ENCODE measurements at places on chromosomes 2 and 18.

DNA sequence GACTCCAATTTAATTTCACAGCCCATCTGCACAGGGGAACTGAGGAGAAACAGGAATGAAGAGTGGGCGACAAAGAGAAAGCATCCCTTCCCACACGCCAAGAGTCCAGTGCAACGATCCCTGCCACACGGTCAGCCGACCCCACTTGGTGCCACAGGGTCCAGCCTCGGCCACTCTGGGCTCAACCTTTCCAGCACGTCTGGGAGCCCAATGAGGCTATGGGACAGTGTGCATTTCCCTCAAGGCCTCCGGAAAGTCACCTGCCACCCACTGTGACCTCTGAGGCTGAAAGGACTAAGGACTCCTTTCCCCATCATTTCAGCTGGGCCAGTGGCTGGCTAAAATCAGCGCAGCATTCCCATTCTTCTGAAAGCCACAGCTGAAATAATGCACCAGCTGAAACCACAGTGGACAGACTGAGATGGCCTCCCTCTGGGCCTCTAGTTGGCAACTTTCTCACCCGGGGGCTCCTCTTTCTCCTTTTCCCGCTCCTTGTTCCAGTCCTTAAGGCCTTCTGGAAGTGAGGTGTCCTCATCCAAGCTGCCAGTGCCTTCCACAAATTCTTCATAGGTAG is 21.2 kb downstream of the TUBB6 start:
- no peak for DNase-seq

DNA sequence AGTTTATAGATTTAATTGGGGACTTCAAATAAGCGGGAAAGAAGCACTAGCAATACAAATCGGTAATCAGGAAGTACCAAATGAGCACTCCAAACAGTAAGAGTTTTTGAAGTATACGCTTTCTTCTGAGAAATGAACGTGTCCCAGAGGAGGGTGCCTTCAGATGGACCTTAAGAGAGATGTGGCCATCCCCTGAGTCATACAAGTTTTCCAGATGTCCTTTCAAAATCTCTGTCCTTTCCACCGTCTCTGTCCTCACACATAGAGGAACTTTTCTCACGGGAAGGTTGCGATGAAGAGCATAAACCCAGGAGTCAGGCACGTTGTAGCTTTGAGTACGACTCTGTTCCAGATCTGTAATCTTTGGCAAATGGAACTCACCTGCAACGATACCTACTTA is 1.7 kb upstream of the SMAD2 start:
- peak; percentile 63 for DNase-seq

DNA sequence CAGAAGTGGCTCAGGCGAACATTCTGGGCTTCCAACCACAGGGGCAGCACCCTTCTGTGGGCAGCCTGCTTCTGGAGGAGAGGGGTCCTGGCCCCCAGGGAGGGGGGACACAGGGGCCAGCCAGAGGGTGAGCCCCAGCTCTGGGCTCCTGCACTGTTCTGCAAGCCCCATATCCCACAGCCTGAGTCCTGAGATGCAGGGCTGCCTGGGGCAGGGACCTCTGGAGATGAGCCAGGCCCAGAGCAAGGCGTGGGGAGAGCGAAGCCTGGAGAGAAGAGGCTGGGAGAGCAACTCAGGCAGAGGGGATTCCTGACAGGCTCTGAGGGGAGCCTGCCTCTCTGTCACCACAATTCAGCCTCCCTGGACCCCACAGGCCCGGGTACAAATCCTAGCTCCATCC is 13.5 kb upstream of the PRSS56 start:
- DNase-seq = no peak

- DNase-seq = no peak
These were observed 9.3 kb upstream of the LRATD1 start for GRCh38 chr2:14623237-14623636.

- no peak for DNase-seq
These were observed 117.7 kb upstream of the HDAC4 start for GRCh38 chr2:239518286-239519088.

- DNase-seq = peak; percentile 71
These were observed 374.7 kb downstream of the LNPK start for GRCh38 chr2:175627405-175627804.

DNA sequence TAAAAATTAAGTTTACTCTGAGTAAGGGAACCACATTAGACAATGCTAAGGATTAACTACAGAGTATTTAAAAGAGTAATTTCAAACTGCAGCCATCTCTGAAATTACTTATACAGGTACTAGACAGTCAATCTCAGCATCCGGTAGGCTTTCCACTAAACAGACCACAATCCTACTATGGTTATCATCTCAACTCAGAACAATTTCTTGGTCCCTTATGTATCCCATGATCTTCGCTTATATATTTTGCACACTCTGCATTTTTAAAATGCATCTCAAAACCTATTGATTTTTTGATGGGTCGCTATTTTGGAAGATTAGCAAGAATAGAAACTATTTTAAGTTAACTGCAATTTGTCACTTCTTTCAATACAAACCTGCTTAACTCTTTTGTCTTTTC is 1.4 kb downstream of the PPP4R1 start:
- DNase-seq = no peak

DNA sequence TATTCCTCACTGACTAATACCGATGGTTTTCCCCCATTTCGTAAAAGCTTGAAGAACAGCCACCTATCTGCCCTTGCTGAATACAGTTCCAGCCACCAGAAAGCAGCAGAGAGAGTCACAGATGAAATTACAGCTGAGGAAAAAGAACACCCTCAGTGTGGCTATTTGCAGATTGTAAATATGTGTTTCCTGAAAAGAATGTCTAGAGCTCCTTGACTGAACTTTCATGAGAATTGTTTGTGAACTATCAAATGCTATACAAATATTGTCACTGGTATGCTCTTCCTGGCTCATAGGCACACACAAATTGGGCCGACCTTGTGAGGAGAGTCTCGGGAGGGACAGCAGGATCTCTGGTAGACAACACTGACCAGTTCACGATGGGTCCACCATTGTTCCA is 58.1 kb upstream of the TTC39C start:
- DNase-seq = peak; percentile 32

GRCh38 chr2:221546505-221547225 is 25.4 kb downstream of the EPHA4 start:
- DNase-seq = no peak

DNA sequence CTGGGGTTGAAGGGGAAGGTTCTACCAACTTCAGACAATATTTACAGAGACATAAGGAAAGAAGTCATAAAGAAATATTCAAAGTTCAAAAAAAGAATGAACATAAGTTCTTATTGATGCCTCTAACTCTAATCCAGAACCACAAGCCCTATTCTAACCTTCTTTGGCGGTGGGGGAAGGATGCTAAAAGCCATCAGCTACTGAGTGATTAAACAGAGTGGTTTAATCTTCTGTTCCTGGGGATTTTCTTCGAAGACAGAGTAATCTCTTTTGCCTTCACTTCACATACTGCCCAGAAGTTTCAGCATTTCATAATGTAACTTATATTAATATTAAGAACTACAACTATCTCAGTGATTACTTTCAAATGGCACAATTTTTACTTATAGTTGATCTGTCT is 51.2 kb upstream of the TXNDC2 start:
- no peak for DNase-seq

- no peak for DNase-seq
These were observed 40.5 kb downstream of the ALMS1 start for GRCh38 chr2:73426176-73426575.

GRCh38 chr2:10588931-10589330 is 100.8 kb downstream of the NOL10 start:
- DNase-seq = no peak

DNA sequence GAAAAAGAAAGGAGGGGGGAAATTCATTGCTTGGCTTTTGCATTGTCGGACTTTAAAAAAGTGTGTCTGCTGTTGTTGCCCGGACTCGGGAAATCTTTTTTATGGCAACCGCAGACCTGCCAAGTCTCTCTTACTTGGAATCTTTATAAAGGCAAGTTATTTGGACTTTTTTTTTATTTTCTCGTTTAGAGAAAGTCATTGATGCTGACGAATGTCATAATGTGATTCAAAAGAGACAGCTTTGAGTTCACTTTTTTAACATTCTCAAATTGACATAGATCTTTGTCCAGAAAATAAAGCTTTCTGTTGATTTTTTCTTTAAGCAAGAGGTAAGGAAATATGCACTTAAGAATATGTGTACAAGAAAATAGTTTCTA is 651 bp upstream of the ZNF521 start:
- no peak for DNase-seq

DNA sequence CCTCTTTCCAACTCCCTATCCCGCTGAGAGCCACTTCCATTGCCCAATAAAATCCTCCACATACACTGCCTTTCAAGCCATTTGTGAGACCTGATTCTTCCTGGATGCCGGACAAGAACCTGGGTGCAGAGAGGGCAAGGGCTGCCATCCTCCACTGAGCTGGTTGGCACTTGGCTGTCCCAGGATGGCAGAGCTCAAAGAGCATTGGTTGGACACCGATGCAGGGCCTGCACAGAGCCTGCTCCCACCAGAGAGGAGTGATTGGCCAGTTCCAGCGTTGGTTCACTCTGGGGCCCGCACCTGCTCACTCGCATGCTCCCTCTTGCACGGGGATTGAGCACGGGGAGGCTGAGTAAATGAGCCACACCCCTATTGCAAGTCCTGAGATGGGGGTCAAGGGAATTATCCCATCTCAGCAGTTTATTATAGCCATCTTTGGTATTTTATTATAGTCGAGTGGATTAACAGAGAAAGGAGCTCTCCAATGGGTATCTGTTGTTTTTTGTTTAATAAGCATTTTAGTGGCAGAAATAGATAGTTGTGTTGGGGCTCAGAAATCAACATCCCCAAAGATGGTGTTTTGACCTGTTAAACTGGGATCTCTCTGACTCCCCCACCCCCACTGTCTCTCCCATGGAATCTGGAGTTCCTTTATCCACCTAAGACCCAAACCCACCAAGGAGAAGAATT is 19.8 kb upstream of the MGAT4A start:
- DNase-seq = no peak

- no peak for DNase-seq
These were observed 274.7 kb downstream of the HAUS1 start for GRCh38 chr18:46378864-46379207.

DNA sequence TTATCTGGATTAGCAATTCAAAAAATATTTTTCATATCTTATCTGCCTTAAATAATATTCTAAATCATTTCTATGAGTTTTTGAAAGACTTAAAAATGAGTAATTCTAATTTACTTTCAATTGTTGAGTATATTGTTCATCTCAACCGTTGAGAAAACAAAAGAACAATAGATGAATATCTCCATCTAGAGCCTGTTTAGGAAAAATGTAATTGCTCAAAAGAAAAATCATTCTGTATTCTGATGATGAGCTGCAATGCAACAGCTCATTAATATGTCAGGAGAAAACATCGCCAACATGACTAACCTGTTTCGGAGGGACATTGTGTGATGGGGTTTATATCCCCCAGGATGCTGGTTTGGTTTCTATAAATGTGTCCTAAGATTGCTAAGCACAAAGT is 417.6 kb downstream of the SUCLG1 start:
- DNase-seq = no peak

DNA sequence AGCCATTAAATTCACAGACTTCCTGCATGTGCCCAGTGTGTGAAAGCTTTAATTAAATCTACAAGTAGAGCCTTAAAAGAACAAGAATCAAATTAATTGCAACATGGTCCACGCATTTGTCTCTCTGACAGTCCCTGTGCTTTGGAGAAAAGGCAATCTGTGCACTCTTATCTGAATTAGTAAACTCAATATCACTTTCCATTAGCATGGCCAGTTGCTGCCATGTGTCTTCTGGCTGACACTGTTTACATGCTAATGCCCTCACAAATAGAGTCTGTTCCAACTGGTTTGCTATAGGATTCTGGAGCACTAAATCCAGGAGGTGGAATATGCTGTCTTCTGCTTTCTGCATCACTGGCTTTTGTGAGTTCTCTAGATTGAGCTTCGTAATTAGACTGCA is 434.5 kb upstream of the RAB12 start:
- DNase-seq = no peak

DNA sequence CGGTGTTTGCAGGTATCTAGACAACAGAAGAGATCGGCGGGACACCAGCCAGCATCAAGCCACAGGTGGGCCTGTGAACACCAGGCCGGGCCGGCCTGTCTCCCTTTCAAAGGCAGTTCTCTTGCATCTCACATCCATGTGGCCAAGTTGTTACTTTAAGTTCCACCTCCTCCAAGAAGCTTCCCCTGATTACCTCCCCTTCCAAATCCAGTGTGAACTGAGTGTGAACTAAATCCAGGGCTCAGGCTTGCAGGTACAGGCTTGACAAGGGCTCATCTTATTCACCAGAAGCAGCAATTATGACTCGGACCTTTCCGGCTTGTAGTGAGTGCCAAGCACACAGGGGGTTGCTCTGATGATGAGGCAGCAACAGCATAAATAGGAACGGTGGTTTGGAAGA is 3.9 kb downstream of the CRACDL start:
- no peak for DNase-seq

DNA sequence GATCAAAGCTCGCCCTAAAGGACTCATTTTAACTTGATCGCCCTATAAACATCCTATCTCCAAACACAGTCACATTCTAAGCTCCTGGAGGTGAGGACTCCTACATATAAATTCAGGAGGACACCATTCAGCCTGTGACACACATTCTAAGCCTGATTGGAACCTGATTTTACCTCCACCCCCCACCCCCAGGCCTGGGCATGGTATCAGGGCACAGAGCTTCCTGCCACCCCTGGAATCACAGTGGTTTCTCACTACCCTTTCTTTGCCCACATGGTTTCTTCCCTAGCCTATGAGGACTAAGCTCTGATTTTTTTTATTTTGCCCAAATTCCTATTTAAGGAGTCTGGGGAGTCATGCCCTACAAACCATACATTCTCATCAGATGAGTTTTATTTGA is 428.1 kb upstream of the ID2 start:
- no peak for DNase-seq

- no peak for DNase-seq
These were observed 99.3 kb upstream of the FN1 start for GRCh38 chr2:215535125-215535668.

GRCh38 chr2:172861098-172861497 is 125.5 kb downstream of the RAPGEF4 start:
- no peak for DNase-seq

- DNase-seq = no peak
These were observed 80.4 kb downstream of the ASXL2 start for GRCh38 chr2:25797620-25798488.

- peak; percentile 73 for DNase-seq
These were observed 132.2 kb upstream of the CXCR4 start for GRCh38 chr2:136250131-136250530.

DNA sequence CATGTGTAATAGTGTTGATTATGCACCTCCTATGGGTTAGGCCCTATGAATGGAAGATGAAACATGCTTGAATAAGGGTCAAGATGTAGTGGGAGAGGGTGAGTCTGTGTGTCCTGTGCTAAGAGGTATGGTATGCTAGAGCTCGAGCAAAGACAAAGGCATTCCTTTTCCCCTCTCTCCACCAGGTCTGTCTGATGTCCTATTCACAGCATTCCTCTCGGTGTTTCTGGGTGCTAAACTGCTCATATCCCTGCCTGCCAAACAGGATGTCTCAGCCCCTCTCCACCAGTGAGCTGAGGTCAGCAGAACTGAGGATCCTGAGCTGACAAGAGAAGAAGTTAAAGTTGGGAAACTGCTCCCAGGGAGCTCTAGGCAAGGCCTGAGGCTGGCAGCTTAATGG is 344.9 kb downstream of the TSN start:
- DNase-seq = no peak
